ENCODE measurements at places on chromosomes 3 and 15. TPM values are rescaled to one million over a fixed set of nuclear protein-coding genes. Genes with fewer than 3 reads are reported as not detected.

DNA sequence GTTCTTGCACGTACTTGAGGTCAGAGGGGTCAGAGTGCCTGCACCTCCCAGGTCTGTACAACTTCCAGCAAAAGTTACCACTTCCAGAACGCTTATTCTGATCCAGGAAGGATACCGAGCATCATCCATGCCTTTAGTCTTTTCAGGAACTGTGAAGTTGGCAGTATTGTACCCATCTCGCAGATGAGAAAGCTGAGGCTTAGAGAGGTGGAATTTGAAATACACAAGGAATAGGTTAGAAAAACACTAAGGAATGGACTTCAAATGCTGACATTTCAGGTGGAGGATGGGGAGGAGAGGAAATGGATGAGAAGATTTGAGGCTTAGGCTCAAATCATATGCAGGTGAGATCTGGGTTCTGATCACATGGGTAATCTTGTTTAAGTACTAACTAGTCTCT, 11.2 kb downstream of the ESYT3 start:
- H3K4me1 ChIP-seq, result no peaks in the 10 kb centered on the region
- H3K36me3 ChIP-seq, result no peaks in the 10 kb centered on the region
- H3K4me3 ChIP-seq, result no peak overlapping the region
- no peak overlapping the region for H3K27ac ChIP-seq
- no peak for DNase-seq
- H3K27me3 ChIP-seq, result no peaks in the 10 kb centered on the region

DNA sequence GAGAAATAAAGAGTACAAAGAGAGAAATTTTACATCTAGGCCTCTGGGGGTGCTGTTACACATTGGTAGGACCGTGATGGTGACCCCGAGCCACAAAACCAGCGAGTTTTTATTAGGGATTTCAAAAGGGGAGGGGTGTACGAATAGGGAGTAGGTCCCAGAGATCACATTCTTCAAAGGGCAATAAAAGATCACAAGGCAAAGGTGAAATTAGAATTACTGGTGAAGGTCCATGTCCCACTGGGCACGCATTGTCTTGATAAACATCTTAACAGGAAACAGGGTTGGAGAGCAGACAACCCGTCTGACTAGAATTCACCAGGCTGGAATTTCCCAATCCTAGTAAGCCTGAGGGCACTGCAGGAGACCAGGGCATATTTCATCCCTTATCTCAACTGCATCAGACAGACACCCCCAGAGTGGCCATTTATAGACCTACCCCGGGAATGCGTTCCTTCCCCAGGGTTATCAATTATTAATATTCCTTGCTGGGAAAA, 4.3 kb downstream of the IRAK2 start:
- H3K4me3 ChIP-seq, result no peak overlapping the region
- no peak overlapping the region for H3K27ac ChIP-seq
- H3K27me3 ChIP-seq, result no peaks in the 10 kb centered on the region

GRCh38 chr3:152556731-152557254, 278.1 kb upstream of the P2RY1 start:
- H3K27ac ChIP-seq, result peak overlapping the region; percentile 90
- H3K27me3 ChIP-seq, result no peaks in the 10 kb centered on the region
- H3K36me3 ChIP-seq, result no peaks in the 10 kb centered on the region
- peak; percentile 37 for DNase-seq

DNA sequence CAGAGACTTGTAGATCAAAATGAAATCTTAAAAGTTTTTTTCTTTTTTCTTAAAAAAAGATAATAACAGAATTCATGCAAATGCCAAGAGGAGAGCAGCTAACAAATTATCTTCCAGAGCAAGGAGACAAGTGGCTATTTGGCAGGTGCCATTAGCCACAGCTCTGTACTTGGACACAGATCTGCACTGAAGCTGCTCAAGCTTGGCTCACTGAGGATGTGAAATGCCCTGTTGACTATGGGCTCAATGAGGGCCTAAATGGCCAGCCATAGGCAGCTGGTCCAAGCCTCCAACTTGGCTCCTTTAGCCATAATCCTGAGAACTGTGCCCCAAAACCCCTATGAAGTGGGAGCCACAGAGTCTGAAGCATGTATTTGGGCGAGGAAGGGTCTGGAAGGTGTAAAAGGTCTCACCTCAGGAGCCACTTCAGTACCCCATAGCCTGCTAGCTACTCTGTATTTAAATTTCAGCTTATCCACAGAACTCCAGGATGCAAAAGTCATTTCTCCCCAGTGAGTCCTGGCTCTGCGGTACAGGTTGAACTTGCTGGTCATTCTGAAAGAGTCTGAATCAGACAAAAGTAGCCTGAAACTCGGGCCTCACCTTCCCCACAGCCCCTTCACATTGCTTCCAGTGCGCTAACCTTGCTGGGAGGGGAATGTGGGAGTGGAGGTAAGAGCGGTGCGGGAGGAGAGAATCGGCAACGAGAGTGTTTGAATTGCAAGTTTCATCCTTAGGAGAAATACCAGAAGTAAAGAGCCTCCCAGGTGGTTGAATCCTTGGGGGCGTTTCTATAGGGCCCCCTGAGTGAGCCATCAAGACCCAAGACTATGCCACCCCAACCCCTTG, 48.0 kb downstream of the ZIC4 start:
- H3K4me1 ChIP-seq, result no peaks in the 10 kb centered on the region
- no peaks in the 10 kb centered on the region for H3K27me3 ChIP-seq
- DNase-seq, result no peak
- H3K27ac ChIP-seq, result no peak overlapping the region

DNA sequence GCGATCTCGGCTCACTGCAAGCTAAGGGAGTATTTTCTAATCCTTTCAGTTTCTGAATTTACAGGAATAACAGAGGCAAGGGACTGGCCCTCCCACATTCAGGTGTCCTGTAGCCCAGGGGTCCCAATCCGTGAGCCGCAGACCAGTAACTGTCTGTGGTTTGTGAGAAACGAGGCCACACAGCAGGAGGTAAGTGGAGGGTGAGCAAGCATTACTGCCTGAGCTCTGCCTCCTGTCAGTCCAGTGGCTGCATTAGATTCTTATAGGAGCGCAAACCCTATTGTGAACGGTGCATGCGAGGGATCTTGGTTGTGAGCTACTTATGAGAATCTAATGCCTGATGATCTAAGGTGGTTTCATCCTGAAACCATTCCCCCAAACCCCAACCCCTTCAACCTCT, 5.0 kb upstream of the IL17RC start:
- DNase-seq, result no peak
- no peaks in the 10 kb centered on the region for H3K36me3 ChIP-seq
- no peaks in the 10 kb centered on the region for H3K27me3 ChIP-seq
- H3K27ac ChIP-seq, result no peak overlapping the region

DNA sequence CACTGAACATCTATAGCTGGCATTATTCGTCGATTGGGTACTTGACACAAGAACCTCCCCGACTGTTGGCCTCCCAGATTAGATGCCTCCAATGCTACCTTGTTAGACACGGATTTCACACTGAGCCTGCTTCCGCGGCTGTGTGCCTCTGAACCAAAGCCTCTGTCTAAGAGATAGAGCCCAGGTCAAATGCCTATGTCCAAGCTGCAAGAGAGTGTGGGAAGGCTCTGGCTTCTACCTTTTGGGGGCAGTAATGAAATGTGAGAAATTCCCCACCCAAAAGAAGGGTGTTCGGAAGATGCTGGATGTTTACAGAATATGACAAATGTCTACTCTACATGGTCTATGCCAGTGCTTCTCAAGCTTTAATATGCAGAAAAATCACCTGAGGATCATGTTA, 2.0 kb upstream of the RPUSD2 start:
- no peak overlapping the region for H3K4me3 ChIP-seq
- no peaks in the 10 kb centered on the region for H3K27me3 ChIP-seq
- DNase-seq, result no peak
- peaks cover 7% of the 10 kb centered on the region for H3K4me1 ChIP-seq
- no peaks in the 10 kb centered on the region for H3K36me3 ChIP-seq

GRCh38 chr3:196810963-196811581, 56.6 kb upstream of the SENP5 start:
- DNase-seq, result no peak
- no peaks in the 10 kb centered on the region for H3K27me3 ChIP-seq
- H3K36me3 ChIP-seq, result no peaks in the 10 kb centered on the region
- no peak overlapping the region for H3K27ac ChIP-seq
- no peaks in the 10 kb centered on the region for H3K4me1 ChIP-seq

The LIPC gene
- 0.80 TPM for total RNA-seq

The ZCWPW2 gene
- total RNA-seq, result 2.1 TPM

The C3orf85 gene
- total RNA-seq, result not detected
